Activated effector memory CD4-positive, alpha-beta T cell treated with Interleukin-2 at 50 U/mL for 16 hours (primary cell): ENCODE measurements at places on chromosomes 12 and 14.

DNA sequence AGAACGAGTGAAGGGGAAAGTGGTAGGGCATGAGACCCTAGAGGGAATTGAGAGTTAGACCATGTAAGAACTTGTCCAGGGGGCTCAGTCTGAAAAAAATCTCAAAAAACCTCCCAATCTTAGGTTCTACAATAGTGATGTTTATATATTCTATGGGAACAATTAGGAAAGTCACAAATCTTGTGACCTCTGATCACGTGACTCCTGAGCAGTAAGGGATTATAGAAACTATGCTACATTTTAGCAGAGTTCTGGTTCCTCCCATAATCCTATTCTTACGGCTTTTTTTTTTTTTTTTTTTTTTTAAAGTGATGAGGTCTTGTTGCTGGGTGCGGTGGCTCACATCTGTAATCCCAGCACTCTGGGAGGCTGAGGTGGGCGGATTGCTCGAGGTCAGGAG lies 5.8 kb downstream of the ADCK1 start:
- no peak for DNase-seq

DNA sequence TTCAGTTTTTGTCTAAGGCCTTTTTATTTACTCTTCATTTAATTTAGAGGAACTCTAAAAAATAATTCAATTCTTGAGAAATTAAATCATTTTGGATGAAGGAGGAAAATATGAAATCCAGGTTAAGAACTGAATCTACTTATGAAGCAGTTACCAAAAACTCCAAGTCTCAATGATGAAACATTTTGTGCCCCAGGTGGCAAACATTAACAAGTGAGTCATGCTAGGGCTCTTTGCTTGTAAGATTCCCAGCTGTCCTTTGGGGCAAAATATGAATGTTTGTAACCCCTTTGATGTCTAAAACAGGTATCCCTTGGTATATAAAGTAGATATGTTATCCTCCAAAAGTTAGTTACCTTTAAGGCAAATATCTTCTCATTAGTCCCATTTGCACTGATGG lies 202.4 kb downstream of the NEDD1 start:
- no peak for DNase-seq

DNA sequence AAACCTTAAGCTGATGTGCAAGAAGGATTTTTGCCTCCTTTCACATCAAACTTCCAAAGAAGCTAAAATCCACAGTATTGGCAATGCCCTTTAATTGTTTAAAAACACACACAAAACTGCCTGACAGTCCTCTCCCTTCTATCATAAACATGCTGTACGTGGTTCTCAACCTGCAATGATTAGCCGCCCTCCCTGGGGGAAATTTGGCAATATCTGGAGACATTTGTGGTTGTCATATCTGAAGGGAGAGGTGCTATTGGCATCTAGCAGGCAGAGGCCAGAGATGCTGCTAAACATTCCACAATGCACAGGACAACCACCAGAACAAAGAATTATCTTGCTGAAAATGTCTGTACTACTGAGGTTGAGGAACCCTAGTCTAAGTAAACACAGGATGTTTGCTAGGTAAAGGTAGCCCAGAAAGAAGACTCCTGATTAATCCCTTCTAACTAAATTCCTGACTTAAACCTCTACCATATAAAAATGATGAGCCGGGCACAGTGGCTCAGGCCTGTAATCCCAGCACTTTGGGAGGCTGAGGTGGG lies 1.2 kb downstream of the ACOT6 start:
- no peak for DNase-seq

- no peak for DNase-seq
These were observed 59.2 kb upstream of the PELI2 start for GRCh38 chr14:56059054-56059453.

DNA sequence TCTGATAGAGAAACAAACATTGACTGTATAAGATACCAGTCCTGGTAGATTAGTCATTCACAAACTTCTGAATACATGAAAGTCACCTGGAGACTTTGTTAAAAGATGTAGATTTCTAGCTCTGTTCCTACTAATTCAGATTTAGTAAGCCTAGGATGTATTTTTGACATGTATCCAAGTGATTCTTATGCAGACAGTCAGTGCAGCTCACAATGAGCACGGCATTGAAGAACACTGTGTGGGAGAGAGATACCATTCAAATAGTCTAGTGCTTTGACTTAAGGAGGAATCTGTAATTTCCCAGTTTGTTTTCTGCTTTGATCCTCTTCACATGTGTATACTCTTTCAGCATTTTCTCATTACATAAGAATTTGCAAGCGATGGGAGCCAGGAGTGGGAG lies 68.7 kb upstream of the STXBP6 start:
- no peak for DNase-seq

GRCh38 chr12:4943938-4944284 lies 34.2 kb downstream of the KCNA1 start:
- DNase-seq = no peak
